Spinal cord (tissue), 10 donors: ENCODE measurements at places on chromosomes 2 and 18. TPM values are rescaled to one million over a fixed set of nuclear protein-coding genes. Genes with fewer than 3 reads are reported as not detected.

TP53I3 gene
- polyA plus RNA-seq, result 32.0 TPM

C1QL2 gene
- polyA plus RNA-seq, result 0.74 TPM

DNA sequence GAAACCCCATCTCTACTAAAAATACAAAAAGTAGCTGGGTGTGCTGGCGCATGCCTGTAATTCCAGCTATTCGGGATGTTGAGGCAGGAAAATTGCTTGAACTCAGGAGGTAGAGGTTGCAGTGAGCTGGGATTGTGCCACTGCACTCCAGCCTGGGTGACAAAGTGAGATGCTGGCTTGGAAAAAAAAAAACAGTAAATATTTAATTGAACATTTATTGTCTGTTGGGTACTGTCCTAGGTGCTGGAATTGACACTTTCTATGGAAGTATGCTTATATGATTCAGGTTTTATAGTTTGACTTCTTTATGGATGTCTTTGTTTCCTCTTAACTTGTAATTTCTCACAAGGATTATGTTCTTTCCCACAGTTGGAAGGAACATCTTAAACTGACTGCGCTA lies 633.1 kb upstream of the SETBP1 start:
- DNase-seq, result no peak
- no peaks in the 10 kb centered on the region for H3K27me3 ChIP-seq
- no peak overlapping the region for H3K27ac ChIP-seq
- no peaks in the 10 kb centered on the region for H3K36me3 ChIP-seq
- H3K4me1 ChIP-seq, result no peaks in the 10 kb centered on the region

DNA sequence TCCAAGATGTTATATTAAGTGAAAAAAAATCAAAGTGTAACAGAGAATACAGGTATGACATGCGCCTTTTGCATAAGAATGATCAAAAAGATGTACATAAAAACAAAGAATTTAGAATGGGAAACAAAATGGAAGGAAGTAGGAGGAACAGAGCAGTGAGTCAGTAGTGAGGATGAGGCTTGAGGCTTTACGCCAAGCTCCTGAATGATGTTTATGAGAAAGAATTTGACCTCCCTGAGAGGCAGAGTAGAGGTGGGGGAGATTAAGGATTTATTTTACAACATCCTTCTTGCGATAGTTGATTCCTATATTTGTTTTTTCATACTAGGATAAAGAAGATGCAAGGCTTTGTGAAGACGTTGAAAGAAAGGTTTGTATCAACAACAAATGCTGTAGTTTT lies 81.4 kb downstream of the DCDC2C start:
- no peaks in the 10 kb centered on the region for H3K27me3 ChIP-seq
- peaks cover 6% of the 10 kb centered on the region for H3K4me1 ChIP-seq
- no peak overlapping the region for H3K4me3 ChIP-seq
- H3K36me3 ChIP-seq, result no peaks in the 10 kb centered on the region

- H3K36me3 ChIP-seq, result no peaks in the 10 kb centered on the region
- DNase-seq, result no peak
- H3K4me3 ChIP-seq, result no peak overlapping the region
- H3K4me1 ChIP-seq, result no peaks in the 10 kb centered on the region
- H3K27me3 ChIP-seq, result no peaks in the 10 kb centered on the region
Observed at GRCh38 chr2:156350374-156351142, 18.0 kb upstream of the NR4A2 start.

DNA sequence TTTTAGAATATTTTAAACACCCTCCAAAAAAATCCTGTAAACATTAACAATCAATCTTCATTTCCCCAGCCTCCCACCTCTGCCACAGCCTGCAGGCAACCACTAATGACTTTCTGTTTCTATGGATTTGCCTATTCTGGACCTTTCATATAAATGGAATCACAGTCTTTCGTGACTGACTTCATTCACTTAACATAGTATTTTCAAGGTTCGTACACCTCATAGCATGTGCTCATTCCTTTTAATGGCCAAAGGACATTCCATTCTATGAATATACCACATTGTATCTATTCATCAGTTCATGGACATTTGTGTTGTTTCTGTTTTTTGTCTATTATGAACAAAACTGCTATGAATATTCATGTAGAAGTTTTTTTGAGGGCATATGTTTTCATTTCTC lies 48.5 kb downstream of the NAT8 start:
- H3K27ac ChIP-seq, result no peak overlapping the region
- no peaks in the 10 kb centered on the region for H3K4me1 ChIP-seq
- H3K36me3 ChIP-seq, result no peaks in the 10 kb centered on the region
- DNase-seq, result no peak
- no peak overlapping the region for H3K4me3 ChIP-seq

SH2D6 gene
- polyA plus RNA-seq, result 1.0 TPM

CDH7 gene
- polyA plus RNA-seq, result 21.4 TPM

DNA sequence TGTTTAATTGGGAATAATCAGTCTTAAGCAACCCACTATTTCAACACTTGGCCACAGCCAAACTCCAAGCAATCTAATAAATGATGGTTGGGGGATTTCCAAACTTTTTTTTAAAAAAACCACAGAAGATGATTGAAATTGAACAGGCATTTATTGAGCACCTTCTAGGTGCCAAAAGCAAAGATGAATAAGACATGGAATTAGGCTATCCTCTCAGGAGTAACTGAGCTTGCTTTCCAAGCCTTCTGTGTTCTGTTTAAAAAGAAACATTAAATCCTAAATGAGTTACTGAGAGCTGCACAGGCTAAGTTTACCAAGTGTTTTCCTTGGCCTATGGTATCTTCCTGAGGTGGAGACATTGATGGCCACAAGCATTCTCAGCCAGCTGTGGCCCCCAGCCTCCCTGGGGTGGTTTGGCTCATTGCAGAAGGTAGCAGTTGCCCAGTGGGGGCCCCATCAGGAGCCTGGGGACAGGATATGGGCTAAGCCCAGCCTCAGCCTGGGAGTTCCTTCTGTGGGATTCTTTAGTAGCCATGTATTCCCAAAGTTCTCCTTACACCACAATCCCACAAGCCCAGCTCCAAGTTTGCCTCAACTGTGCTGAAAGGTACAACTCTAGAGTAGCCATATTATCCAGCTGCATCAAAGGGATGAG lies 174.3 kb downstream of the C1D start:
- H3K27ac ChIP-seq, result no peak overlapping the region
- no peaks in the 10 kb centered on the region for H3K27me3 ChIP-seq
- no peak overlapping the region for H3K4me3 ChIP-seq
- peaks cover 4% of the 10 kb centered on the region for H3K4me1 ChIP-seq
- H3K36me3 ChIP-seq, result no peaks in the 10 kb centered on the region
- no peak for DNase-seq

DNA sequence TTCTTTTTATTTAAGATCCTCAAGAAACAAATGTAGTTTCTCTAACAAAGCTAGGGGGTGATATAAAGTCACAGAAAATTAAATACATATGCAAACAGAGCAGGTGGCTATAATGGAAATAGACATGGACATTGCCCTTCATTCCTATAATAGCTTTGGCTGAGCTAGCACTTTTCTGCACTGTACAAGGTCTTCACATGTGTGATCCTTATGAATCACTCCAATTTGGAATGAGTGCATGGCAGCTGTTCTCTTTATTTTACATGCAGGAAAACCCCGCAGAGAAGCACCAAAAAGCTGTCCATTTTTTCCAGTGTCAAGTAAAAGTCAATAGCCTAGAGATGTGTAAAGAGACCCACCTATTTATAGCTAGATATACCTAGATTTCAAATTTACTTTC lies 747.4 kb upstream of the SLC8A1 start:
- no peak overlapping the region for H3K4me3 ChIP-seq
- H3K27ac ChIP-seq, result no peak overlapping the region
- peak; percentile 46 for DNase-seq
- H3K27me3 ChIP-seq, result no peaks in the 10 kb centered on the region
- no peaks in the 10 kb centered on the region for H3K36me3 ChIP-seq
- H3K4me1 ChIP-seq, result no peaks in the 10 kb centered on the region

CRYGC gene
- polyA plus RNA-seq, result 0.44 TPM

- peaks cover 66% of the 10 kb centered on the region for H3K27me3 ChIP-seq
- no peak overlapping the region for H3K27ac ChIP-seq
- DNase-seq, result no peak
- H3K36me3 ChIP-seq, result no peaks in the 10 kb centered on the region
- H3K4me3 ChIP-seq, result no peak overlapping the region
Observed at GRCh38 chr2:181686576-181687185, 6.4 kb upstream of the NEUROD1 start.

- H3K4me3 ChIP-seq, result no peak overlapping the region
- no peak overlapping the region for H3K27ac ChIP-seq
- no peaks in the 10 kb centered on the region for H3K4me1 ChIP-seq
- H3K27me3 ChIP-seq, result no peaks in the 10 kb centered on the region
- DNase-seq, result no peak
Observed at GRCh38 chr2:36568516-36569246, 29.3 kb downstream of the FEZ2 start.

MSGN1 gene
- not detected for polyA plus RNA-seq

TGFA gene
- 22.5 TPM for polyA plus RNA-seq

DNA sequence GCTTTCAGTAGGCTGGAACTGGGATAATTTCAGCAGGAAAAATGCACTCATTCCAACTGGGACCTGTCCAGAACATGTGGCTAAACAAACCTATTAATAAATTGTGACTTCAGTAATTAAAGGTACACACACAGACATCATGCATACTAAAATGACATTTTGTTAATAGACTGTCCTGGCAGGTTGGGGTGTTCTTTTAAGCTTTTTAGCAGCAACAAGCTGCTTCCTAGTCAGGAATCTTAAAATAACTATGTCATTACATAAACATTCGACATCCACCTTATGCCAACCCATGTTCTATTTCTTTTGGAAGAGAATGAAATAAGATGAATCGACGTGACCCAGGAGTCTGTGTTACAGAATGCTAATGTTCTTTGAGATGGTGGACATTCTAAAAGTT lies 435.7 kb downstream of the TXNL1 start:
- H3K27ac ChIP-seq, result no peak overlapping the region
- H3K4me3 ChIP-seq, result no peak overlapping the region
- no peaks in the 10 kb centered on the region for H3K27me3 ChIP-seq
- no peaks in the 10 kb centered on the region for H3K36me3 ChIP-seq
- no peaks in the 10 kb centered on the region for H3K4me1 ChIP-seq

- DNase-seq, result no peak
- H3K4me3 ChIP-seq, result no peak overlapping the region
- H3K36me3 ChIP-seq, result no peaks in the 10 kb centered on the region
- no peak overlapping the region for H3K27ac ChIP-seq
- H3K4me1 ChIP-seq, result peaks cover 4% of the 10 kb centered on the region
- H3K27me3 ChIP-seq, result no peaks in the 10 kb centered on the region
Observed at GRCh38 chr2:189258616-189259365, 79.2 kb upstream of the COL5A2 start.

GRCh38 chr2:102141970-102142828 lies at the start of gene IL1R1:
IL1R1 (plus strand) TSS chr2:102142746; CDS start chr2:102157725, 14,979 bp downstream.
- peak within 1 kb of the TSS; percentile 51 for H3K4me3 ChIP-seq
- H3K4me1 ChIP-seq, result peaks cover 8% of the 10 kb centered on the region
- peaks cover 20% of the 10 kb centered on the region for H3K27me3 ChIP-seq
- H3K27ac ChIP-seq, result peak within 1 kb of the TSS; percentile 29
- H3K36me3 ChIP-seq, result no peaks in the 10 kb centered on the region
- no peak for DNase-seq

DNA sequence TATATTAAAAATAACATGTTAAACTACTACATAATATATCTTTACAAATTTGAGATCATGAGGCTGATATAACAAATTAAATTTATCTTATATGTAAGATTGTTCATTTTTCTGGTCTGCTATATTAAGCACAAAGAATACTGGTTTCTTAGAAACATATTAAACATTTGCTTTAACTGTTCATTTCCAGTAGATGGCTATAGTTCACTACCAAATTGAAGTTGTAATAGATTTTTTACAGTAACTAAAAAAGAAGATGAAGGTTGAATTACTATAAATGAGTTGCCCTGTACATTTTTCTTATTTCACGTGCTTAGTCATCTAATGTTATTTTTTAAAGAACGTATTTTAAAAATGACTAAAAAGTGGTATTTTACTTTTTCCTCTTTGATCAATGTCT lies 57.0 kb downstream of the ZNF407 start:
- no peaks in the 10 kb centered on the region for H3K27me3 ChIP-seq
- H3K36me3 ChIP-seq, result no peaks in the 10 kb centered on the region
- H3K4me1 ChIP-seq, result no peaks in the 10 kb centered on the region
- DNase-seq, result no peak
- H3K4me3 ChIP-seq, result no peak overlapping the region
- no peak overlapping the region for H3K27ac ChIP-seq

FLACC1 gene
- polyA plus RNA-seq, result 5.0 TPM

- H3K27ac ChIP-seq, result peak overlapping the region; percentile 33
- H3K4me1 ChIP-seq, result peaks cover 27% of the 10 kb centered on the region
- DNase-seq, result peak; percentile 38
- H3K27me3 ChIP-seq, result peaks cover 18% of the 10 kb centered on the region
Observed at GRCh38 chr2:113282747-113283533, 4.2 kb upstream of the PAX8 start.

- no peaks in the 10 kb centered on the region for H3K36me3 ChIP-seq
- peaks cover 13% of the 10 kb centered on the region for H3K4me1 ChIP-seq
- H3K4me3 ChIP-seq, result no peak overlapping the region
- no peaks in the 10 kb centered on the region for H3K27me3 ChIP-seq
- no peak for DNase-seq
- no peak overlapping the region for H3K27ac ChIP-seq
Observed at GRCh38 chr2:30981096-30981495, 157.1 kb downstream of the GALNT14 start.

- H3K36me3 ChIP-seq, result peaks cover 17% of the 10 kb centered on the region
- H3K4me3 ChIP-seq, result no peak overlapping the region
- H3K4me1 ChIP-seq, result peaks cover 6% of the 10 kb centered on the region
- no peaks in the 10 kb centered on the region for H3K27me3 ChIP-seq
- H3K27ac ChIP-seq, result no peak overlapping the region
Observed at GRCh38 chr18:47108998-47109405, 41.3 kb downstream of the HDHD2 start.

GRCh38 chr2:213227458-213227857 lies 56.8 kb upstream of the SPAG16 start:
- H3K4me1 ChIP-seq, result no peaks in the 10 kb centered on the region
- no peak overlapping the region for H3K4me3 ChIP-seq
- no peak overlapping the region for H3K27ac ChIP-seq
- no peaks in the 10 kb centered on the region for H3K36me3 ChIP-seq
- no peak for DNase-seq

PSTPIP2 gene
- polyA plus RNA-seq, result 4.0 TPM

GRCh38 chr2:71451705-71452104 lies 1.7 kb upstream of the DYSF start:
- no peak for DNase-seq
- peaks cover 31% of the 10 kb centered on the region for H3K4me1 ChIP-seq
- H3K4me3 ChIP-seq, result no peak overlapping the region
- no peaks in the 10 kb centered on the region for H3K36me3 ChIP-seq

DNA sequence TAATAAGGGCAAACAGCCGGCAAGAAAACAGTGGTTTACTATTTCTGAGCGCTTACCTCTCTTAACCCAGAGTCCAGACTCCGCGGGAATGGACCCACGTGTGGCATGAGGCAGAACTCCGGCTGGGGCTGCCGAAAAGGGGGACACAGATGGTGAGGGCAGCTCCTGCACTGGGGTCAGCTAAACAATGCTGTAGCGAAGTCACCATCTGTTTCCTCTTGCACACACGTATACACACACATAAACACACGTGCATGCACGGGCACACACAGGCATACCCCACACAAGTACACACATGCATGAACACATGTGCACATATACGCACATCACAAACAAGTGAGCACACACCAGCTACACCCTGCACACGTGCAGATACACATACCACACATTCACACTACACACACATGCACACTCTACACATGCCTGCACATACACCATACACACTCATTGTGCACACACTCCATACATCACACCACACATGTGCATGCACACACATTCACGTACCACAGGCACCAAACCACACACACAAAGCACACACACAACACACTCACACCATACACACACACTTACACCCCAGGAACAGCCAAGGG lies 105.9 kb upstream of the ID2 start:
- H3K27ac ChIP-seq, result no peak overlapping the region
- peaks cover 64% of the 10 kb centered on the region for H3K4me1 ChIP-seq
- H3K4me3 ChIP-seq, result no peak overlapping the region
- no peak for DNase-seq
- H3K27me3 ChIP-seq, result no peaks in the 10 kb centered on the region
